ENCODE measurements at places on chromosomes 2 and 18. TPM values are rescaled to one million over a fixed set of nuclear protein-coding genes. Genes with fewer than 3 reads are reported as not detected.
A peak's percentile ranks its signal among the peaks of the same experiment; 100 is the strongest.

- H3K27ac ChIP-seq, result no peak overlapping the region
- no peaks in the 10 kb centered on the region for H3K4me1 ChIP-seq
- DNase-seq, result no peak
- no peaks in the 10 kb centered on the region for H3K27me3 ChIP-seq
- H3K36me3 ChIP-seq, result no peaks in the 10 kb centered on the region
Observed at GRCh38 chr2:150788426-150789140, 301.1 kb upstream of the RND3 start.

GRCh38 chr2:104215269-104216161, 638.4 kb upstream of the POU3F3 start:
- no peak for DNase-seq
- H3K4me3 ChIP-seq, result no peak overlapping the region
- no peaks in the 10 kb centered on the region for H3K4me1 ChIP-seq
- no peaks in the 10 kb centered on the region for H3K27me3 ChIP-seq
- no peaks in the 10 kb centered on the region for H3K36me3 ChIP-seq

DNA sequence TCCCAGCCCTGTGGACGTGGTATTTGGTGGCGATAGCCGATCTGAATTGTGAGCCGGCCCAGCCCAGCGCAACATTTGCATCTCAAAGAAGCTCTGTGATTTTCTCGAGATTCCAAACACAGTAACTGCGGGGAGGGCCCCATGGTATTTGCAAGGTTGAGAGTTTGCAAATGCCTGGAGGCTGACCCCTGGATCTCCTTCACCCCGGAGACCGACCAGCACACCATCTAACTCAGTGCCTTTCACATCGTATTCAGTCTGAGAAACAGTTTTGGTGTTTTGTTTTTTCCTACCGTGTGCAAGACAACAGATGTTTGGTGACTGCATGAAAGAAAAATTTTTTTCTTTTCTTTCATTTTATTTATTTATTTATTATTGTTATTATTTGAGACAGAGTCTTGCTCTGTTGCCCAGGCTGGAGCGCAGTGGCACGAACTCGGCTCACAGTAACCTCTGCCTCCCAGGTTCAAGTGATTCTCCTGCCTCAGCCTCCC, 40.3 kb downstream of the MYCN start:
- no peak for DNase-seq
- no peak overlapping the region for H3K4me3 ChIP-seq
- H3K27me3 ChIP-seq, result no peaks in the 10 kb centered on the region
- H3K4me1 ChIP-seq, result peaks cover 28% of the 10 kb centered on the region

DNA sequence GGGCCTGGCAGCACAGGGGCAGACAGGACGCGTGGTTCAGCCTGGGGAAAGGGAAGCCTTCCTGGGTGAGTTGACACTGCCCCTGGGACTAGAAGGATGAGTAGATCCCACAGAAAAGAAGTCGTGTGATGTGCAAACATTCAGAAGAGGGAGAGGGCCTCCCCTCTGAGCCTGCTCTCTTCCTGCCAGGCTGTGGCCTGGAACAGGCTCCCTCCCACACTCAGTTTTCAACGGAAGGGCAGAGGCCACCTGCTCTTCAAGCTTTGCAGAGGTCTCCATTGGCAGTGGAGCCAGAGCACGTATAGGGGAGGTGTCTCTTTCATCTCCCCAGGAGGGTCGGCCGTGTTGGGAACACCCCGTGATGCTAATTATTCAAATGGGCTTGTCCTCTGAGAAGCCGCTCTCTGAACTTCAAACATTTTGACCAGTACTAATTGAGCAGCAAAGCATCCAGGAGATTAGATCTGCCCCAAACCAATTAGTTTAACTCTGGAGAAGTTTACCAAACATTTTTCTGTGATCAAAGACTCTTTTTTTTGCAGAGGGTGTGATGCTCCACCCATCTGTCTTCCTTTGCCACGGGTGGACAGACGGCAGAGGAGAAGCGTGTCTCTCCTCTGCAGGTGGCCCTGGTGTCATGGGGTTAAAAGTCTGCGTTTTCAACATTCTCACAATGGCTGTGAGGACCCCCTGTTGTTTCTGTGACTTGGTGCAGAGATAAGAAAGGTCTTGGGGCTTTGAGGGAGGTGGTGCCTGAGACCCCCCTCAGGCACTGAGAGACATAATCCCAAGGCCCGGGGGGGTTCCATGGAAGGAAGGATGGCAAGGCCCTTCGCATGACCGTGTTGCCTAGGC, 29.5 kb upstream of the ODC1 start:
- no peaks in the 10 kb centered on the region for H3K36me3 ChIP-seq
- no peak for DNase-seq
- no peak overlapping the region for H3K27ac ChIP-seq
- peaks cover 16% of the 10 kb centered on the region for H3K27me3 ChIP-seq
- no peak overlapping the region for H3K4me3 ChIP-seq

GRCh38 chr2:35454966-35455638, 900.5 kb upstream of the CRIM1 start:
- H3K27me3 ChIP-seq, result no peaks in the 10 kb centered on the region
- H3K4me1 ChIP-seq, result no peaks in the 10 kb centered on the region
- DNase-seq, result peak; percentile 2
- H3K4me3 ChIP-seq, result no peak overlapping the region
- no peaks in the 10 kb centered on the region for H3K36me3 ChIP-seq

GRCh38 chr2:168850846-168851245, 39.4 kb downstream of the SPC25 start:
- H3K27ac ChIP-seq, result no peak overlapping the region
- no peaks in the 10 kb centered on the region for H3K36me3 ChIP-seq
- no peak for DNase-seq
- H3K4me1 ChIP-seq, result no peaks in the 10 kb centered on the region

DNA sequence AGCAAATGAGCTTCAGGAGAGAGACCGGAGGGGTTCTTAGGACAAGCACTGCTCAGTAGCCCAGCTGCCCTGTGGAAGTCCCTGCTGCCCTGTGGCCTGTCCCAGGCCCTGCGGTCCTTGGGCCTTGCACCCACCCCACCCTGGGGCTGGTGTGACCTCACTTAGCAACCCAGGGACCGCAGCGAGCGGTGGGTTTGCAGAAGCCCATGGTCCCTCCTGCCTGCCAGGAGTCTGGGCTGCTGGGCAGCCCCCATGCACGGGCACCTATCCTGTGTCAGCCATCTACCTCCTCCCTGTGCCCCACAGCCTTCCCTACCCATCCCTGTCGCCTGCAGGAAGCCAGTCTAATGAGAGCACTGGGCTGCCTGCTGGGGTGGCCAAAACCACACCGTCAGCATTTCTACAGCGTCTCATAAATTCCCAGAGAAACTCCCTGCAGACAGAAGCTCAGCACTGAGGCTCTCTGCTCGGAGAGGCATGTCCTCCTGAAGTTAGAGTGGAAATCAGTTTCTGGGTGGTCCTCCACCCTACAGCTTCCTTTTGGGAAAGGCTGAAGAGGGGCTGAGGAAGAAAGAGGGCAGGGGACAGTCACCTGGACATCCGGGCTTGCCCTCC, 231.1 kb upstream of the HS6ST1 start:
- DNase-seq, result no peak
- no peak overlapping the region for H3K4me3 ChIP-seq
- no peaks in the 10 kb centered on the region for H3K36me3 ChIP-seq
- H3K27ac ChIP-seq, result no peak overlapping the region
- no peaks in the 10 kb centered on the region for H3K27me3 ChIP-seq
- peaks cover 27% of the 10 kb centered on the region for H3K4me1 ChIP-seq

DNA sequence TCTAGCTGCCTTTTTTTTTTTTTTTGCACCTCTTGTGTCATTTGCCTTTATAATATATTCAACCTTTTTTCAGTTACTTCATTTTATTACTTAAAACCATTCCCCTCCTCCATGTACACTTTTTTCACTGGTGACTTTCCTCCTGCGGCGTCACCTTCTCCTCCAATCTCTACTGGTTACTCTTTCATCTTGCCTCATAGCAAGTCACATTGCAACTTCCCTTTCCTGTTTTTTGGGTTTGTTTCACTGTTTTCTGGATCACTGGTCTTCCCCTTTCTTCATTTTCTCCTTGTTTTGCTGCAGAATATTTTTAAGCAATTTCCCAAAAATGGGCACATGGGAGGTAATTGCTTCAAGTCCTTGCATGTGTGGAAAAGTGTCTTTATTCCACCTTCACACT, 37.7 kb upstream of the GPR155 start:
- no peaks in the 10 kb centered on the region for H3K4me1 ChIP-seq
- no peaks in the 10 kb centered on the region for H3K36me3 ChIP-seq
- no peaks in the 10 kb centered on the region for H3K27me3 ChIP-seq
- no peak overlapping the region for H3K27ac ChIP-seq

- H3K36me3 ChIP-seq, result peaks cover 6% of the 10 kb centered on the region
- no peak for DNase-seq
- H3K27ac ChIP-seq, result no peak overlapping the region
Observed at GRCh38 chr18:79197531-79197930, 128.3 kb downstream of the ATP9B start.

GRCh38 chr2:38602136-38602731, 494 bp downstream of the HNRNPLL start:
- H3K36me3 ChIP-seq, result no peaks in the 10 kb centered on the region
- peak overlapping the region; percentile 94 for H3K4me3 ChIP-seq
- H3K4me1 ChIP-seq, result peaks cover 19% of the 10 kb centered on the region
- H3K27ac ChIP-seq, result peak overlapping the region; percentile 92

DNA sequence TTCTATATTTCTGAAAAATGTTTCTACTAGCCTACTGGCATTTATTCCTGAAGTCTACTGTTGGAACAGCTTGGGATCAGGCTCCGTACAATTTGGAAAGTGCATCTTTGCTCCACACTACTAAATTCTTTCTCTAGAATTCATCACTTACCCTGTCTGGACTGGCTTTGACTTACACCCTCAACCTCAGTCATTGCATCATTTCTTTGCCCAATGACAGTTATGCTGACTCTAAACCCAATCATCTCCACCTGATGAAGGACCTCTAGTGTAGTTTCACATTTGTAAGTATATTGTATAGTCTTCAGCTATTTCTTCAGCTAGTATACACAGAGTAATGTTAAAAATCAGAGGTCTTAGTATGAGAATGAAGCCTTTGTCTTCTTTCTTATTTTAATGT, 359.6 kb upstream of the MC4R start:
- no peak overlapping the region for H3K4me3 ChIP-seq
- no peak overlapping the region for H3K27ac ChIP-seq
- no peaks in the 10 kb centered on the region for H3K27me3 ChIP-seq
- H3K36me3 ChIP-seq, result no peaks in the 10 kb centered on the region
- no peaks in the 10 kb centered on the region for H3K4me1 ChIP-seq

DNA sequence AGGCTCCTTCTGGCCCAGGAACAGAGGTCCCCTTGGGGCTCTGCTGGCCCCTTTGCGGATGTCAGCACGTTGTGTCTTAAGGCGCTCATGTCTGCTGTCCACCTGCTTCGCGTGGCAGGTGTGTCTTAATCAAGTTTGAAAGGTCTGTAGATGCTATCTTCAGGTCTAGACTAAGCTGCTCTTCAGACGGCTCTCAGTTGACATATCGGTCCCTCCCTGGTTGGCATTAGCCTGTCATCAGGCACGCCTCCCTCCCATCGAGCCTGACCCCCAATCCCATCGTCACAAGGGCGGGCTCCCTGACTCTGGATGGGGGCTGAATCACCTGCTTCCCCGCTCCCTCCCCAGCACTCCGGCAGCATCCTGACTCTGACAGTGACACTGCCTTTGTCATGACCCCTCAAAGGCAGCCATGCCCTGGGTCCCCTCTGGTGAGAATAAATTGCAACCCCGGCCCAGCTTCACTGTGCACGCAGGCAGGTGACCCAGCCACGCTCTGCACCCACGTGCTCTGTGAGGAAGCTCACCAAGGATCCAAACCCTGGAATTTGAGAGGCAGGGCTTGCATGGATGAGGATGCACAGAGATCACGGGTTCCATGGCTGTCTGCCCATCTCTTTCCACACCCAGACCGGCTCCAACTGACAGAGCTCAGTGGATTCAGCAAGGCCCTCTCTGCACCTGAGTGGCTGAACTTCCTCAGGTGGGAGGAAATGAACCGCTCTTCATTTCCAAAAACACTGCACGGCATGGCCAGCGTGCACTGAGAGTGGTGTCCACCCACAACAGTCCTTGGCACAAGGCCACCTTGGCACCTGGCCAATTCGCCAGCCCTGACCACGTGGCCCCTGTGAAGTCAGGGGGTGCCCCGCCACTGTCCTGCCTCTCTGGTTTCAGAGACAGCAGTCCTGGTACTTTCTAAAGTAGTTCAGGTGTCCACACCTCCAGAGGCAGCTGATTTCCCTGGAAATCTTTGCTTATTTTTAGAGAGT, 110.2 kb upstream of the GPC1 start:
- no peaks in the 10 kb centered on the region for H3K36me3 ChIP-seq
- H3K27ac ChIP-seq, result no peak overlapping the region
- H3K4me3 ChIP-seq, result no peak overlapping the region
- peaks cover 33% of the 10 kb centered on the region for H3K4me1 ChIP-seq

DNA sequence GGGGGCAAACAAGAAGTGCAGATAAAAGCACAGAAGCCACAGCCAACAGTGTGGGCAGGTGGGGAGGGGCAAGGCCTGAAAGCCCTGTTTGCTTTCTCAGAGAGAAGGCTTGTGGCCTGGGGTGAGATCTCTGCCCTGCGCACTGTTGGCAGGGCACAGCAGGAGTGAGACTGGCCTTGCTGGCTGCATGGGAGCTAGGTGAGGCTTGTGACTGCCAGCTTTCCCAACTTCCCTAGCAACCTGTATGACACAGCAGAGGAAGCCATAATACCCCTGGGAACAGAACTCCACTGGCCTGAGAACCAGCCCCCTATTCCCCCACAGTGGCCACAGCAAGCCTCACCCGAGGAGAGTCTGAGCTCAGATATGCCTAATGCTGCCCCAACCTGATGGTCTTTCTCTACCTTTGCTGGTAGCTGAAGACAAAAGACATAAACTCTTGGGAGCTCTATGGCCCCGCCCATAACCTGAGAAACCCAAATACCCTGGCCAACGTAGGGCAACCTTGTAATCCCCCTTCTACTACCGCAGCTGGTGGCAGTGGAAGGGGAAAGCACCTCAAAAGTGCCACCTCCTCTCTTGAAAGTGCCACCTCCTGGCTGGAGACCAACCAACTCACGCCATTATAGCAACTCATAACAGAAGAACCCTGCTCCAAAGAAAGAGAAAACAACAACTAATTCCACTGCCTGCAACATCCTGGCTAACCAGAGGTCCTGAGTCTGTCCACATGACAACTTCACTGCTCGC, 44.4 kb downstream of the LCT start:
- H3K4me3 ChIP-seq, result no peak overlapping the region
- H3K27ac ChIP-seq, result no peak overlapping the region
- peaks cover 3% of the 10 kb centered on the region for H3K36me3 ChIP-seq

Gene UGT1A1
- polyA plus RNA-seq, result not detected

Gene DNAJC5G
- polyA plus RNA-seq, result not detected

Gene IL36B
- polyA plus RNA-seq, result not detected

Gene ITPRIPL1
- 4.3 TPM for polyA plus RNA-seq

Gene MAP3K19
- polyA plus RNA-seq, result not detected

Gene DPYSL5
- polyA plus RNA-seq, result 1.8 TPM

Gene DHRS9
- polyA plus RNA-seq, result not detected
